ENCODE measurements at places on chromosomes 16 and 17.

GRCh38 chr17:82804442-82805191 is 35.2 kb downstream of the ZNF750 start:
- DNase-seq = no peak

GRCh38 chr17:75371339-75371738 is 34.1 kb downstream of the GRB2 start:
- peak; percentile 86 for DNase-seq

GRCh38 chr16:27761816-27762215 is 211.9 kb downstream of the KATNIP start:
- peak; percentile 67 for DNase-seq

- no peak for DNase-seq
These were observed 22.2 kb upstream of the RPL13 start for GRCh38 chr16:89538286-89538685.
